H4 (cell line): ENCODE measurements at places on chromosomes 2 and 18. TPM values are rescaled to one million over a fixed set of nuclear protein-coding genes. Genes with fewer than 3 reads are reported as not detected.

Gene ARMC9
- 34.4 and 41.9 TPM in 2 replicates for total RNA-seq

- no peak for DNase-seq
Observed at GRCh38 chr18:70195014-70195614, 10.4 kb downstream of the RTTN start.

DNA sequence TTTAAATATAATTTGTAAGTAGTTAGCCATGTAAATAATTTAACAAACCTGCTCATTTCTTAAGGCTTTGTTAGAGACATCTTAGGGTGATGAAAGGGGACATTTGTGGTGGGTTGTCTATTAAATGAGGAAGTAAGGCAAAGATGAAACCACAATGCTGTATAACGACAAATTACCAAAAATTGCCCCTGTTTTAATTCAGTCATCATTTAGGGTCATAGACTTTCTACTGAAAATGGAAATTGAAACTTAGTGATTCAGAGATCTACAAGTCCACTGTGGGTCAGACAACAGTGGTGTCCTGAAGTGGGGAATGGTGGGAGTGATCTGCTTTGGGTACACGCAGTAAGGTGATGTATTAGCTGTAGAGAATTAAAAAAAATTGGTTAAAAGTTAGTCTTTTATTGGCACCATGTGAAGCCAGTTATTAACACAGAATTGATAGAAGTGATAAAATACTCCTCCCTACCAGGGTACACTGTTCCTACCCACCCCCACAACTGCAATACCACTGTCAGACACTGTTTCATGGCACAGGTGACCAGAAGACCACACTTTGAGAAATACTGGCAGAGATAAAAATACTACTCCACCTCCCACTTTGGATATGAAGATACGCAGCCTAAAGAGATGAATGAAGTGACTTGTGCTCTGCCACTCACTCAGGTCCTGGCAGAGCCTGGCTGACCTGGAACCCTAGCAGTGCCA is 13.4 kb downstream of the CERS6 start:
- no peak for DNase-seq

DNA sequence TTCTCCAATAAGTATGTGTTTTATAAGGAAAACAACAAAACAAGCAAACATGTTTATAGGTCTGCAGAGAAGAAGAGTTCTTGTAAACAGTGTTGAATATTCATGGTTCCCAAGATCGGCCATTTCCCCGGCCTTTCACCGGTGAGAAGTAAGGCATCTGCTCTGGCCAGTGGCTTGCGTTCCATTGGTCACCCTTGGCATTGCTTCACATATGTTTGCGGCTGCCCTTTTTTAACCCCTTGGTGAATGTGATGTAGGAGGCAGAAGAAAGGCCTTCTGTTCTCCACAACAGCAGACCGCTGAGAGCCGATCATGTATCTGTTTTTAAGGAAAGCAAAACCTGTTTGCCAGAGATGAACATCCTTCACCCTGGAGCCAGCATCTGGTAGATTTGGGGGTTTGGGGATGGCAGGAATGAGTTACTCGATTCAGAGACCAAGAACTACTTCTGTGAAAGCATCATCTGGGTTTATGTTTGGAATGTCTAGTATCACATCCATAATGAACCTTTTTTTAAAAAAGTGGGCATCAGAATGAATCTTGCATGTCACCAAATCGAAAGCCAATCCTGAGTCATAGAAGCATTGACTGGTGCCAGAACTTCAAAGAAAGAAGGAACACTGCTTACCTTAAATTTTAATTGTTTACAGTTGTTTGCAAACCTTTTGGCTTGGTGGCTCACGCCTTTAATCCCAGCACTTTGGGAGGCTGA is 112.3 kb downstream of the AGAP1 start:
- DNase-seq, result peak; percentile 34

- peak; percentile 89 for DNase-seq
Observed at GRCh38 chr2:240579771-240580614, 6.5 kb upstream of the CAPN10 start.

GRCh38 chr2:238945433-238946150 is 97.7 kb downstream of the TWIST2 start:
- no peak for DNase-seq

DNA sequence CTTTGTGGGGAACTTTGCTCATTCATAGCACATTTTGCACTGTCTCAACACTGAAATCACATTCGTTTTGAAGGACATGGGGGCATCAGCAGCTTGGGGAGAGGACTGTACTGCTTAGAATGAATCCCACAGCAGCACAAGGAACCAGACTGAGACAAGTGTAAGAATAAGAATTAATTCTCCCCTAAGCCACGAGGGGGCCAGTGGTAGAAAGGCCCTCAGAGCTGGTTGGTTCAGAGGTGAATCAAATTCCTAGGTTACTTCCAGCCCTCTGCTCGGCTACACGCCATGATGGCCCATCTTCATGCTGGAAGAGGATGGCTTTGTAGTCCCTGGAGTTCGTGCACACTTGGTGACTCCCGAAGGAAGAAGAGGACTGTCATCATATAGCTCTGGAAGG is 12.0 kb upstream of the MC5R start:
- no peak for DNase-seq

GRCh38 chr2:240455647-240456446 is 20.4 kb downstream of the GPC1 start:
- no peak for DNase-seq

GRCh38 chr2:75560768-75561565 is at the start of gene EVA1A:
Gene EVA1A (minus strand): TSS chr2:75560939. CDS start chr2:75518140, 42,799 bp downstream.
- DNase-seq, result peak; percentile 51

DNA sequence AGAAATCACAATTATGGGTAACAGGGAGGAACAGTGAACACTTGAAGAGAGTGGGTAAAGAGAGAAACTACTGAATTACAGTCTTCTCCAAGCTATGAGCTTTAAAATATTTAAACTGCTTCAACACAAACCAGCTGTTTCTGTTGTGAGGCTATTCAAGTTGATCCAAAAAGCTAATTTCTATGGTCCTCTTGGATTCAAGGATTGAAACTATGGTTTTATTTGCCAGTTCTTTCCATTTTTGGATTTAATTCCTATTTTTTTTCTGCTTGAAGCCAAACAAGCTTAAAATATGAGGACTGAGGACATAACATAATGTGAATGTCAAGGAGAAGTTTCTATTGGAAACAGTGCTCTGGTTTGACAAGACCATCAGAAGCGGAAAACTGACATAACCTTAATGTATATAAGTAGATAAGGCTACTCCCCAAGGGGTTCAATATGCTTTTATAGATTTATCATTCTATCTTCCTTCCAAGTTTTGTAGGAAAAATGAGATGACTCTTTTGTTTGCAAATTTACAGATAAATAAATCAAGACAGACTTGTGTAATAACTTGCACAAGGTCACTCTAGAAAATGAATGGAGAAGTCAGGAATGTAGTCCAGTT is 60.7 kb upstream of the AQP4 start:
- no peak for DNase-seq

- DNase-seq, result no peak
Observed at GRCh38 chr2:53509831-53510388, 257.7 kb upstream of the CHAC2 start.

DNA sequence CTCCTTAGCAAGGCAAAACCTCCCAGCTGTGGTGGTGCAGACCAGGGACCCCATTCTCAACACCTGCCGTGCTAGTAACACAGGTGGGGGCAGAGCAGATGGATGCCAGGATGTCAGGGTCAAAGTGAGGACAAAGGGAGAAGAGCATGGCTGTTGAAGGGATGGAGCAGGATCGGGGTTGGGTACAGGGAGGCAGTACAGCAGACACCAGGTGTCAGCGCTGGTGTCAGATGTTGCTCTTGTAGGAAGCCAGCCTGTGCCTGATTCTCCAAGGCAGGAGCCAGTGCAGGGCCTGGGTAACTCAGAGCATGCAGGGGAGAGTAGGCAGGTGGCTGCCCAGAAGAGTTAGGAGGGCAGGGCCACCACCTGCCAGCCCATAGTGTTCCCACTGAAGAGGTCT is 222.1 kb upstream of the SPRED2 start:
- DNase-seq, result no peak

Gene LRRFIP1
- 19.0 and 21.5 TPM in 2 replicates for total RNA-seq

DNA sequence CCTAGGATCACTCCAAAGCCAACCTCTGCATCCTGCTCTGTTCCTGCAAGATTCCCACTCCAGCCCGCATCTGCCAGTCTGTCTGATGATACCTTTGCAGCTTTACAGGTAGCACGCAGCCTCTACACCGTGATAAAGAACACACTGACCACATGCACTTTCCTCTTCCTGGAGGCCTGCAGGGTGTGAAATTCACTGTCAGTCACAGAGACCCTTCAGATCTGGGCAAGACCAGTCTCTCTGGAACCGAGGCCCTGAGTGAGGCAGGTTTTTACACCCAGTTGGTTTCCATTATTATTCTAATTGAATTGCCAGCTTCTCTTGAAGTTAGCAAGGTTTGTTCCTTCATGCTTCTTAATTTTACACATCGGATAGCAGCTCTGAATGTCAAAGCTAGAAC is 30.5 kb upstream of the TWIST2 start:
- no peak for DNase-seq

Gene DTNB
- 4.8 and 5.9 TPM in 2 replicates for total RNA-seq

Gene FOXI3
- not detected in 2 replicates for total RNA-seq

- no peak for DNase-seq
Observed at GRCh38 chr2:223542501-223542900, 59.7 kb downstream of the SCG2 start.
